Aorta (tissue), 5 donors: ENCODE measurements at places on chromosomes 2 and 18. TPM values are rescaled to one million over a fixed set of nuclear protein-coding genes. Genes with fewer than 3 reads are reported as not detected.
A peak's percentile ranks its signal among the peaks of the same experiment; 100 is the strongest.

DNA sequence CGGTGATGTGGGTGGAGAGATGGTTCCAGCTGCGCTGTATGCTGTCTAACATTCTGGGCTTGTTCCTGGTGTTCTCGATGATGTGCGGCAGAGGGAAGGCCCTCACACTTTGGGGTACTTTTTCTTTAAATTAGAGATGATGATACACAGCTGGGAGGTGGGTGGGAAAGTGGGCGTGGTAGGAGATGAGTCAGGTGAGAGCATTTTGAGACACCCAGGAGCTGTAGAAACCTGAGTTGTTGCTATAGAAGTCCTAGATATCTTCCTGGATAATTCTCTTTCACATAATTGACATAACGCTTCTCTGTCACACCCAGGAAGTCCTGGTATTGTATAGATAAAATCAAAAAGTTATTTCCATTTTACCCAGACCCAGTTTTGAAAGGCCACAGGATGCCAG lies 103.8 kb upstream of the ALKAL2 start:
- H3K27ac ChIP-seq, result no peak overlapping the region
- H3K4me1 ChIP-seq, result no peaks in the 10 kb centered on the region
- H3K27me3 ChIP-seq, result no peaks in the 10 kb centered on the region

CNPPD1 gene
- 36.9 TPM for total RNA-seq

TDRD15 gene
- 0.06 TPM for total RNA-seq

GRCh38 chr2:23574919-23575654 lies 190.1 kb downstream of the KLHL29 start:
- no peak overlapping the region for H3K27ac ChIP-seq
- no peak overlapping the region for H3K4me3 ChIP-seq
- no peaks in the 10 kb centered on the region for H3K36me3 ChIP-seq
- no peaks in the 10 kb centered on the region for H3K27me3 ChIP-seq
- no peaks in the 10 kb centered on the region for H3K4me1 ChIP-seq
- DNase-seq, result no peak

DNA sequence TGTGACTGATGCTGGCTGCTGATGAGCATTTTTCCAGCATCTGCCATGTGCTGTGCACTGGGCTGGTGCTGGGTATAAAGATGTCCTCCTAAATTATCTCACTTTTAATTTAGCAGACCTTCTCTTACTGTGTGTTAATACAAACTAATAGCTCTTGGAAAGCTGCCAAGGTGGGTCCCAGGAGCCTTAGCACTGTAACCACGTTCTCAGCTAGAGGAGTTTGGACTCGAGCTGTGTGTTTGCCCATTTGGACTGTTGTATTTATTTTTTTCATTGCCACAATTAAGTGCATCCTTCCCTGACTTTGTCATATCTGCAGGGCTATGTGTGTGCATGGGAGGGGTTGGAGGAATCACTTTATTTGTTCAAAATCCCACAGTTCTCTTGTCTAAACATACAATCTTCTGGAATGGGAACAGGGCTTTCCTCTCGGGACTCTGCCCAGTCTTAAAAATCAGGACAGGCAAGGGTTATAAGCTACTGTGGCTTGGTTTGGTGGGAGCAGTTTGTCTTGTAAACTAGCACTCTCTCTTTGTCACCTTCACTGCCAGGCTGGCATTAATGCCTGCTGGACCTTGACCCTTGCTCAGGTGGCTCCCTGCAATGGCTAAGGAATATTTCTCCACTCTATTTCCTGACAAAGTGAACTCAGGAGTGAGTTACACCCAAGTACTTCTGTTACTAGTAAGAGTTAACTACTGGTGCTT lies 129.7 kb upstream of the MGAT5 start:
- no peak overlapping the region for H3K4me3 ChIP-seq
- H3K36me3 ChIP-seq, result no peaks in the 10 kb centered on the region
- no peaks in the 10 kb centered on the region for H3K4me1 ChIP-seq
- DNase-seq, result no peak

DNA sequence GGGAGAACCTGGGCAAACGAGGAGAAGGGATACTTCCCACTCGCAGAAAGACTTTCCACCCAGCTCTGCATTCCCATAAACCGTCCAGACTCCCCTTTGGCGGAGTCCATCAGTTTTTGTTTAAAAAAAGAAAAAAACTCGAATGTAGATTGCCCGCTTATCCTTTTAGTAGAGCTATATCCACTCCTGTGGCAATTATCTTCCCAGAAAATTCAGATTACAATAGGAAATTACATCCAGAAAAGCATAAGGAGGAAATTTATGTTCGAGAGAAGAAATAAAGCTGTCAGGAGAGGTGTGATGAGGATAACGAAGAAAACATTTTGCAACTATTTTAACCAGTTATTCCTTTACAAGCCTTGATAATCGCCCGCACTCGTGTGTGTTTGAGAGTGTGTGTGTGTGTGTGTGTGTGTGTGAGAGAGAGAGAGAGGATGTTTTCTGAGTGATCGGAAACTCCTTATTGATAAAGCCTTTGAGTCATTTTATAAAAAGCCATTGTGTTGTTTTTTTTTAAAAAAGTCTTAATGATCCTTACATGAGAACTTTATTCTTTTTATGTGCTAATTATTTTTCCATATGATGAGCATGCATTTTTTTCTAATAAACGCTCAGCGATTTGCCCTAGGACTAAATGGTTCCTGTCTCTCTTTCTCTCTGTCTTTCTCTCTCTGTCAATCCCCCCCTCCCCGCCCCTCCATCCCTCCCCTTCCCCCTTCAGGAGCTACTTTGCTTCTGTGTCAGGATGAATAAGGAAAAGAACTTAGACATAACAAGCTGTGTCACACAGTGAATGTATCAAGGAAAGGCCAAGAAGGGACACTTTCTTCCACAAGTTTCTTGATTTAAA lies 1.1 kb upstream of the PPP3R1 start:
- H3K4me1 ChIP-seq, result no peaks in the 10 kb centered on the region
- H3K27ac ChIP-seq, result peak overlapping the region; percentile 92
- peaks cover 2% of the 10 kb centered on the region for H3K27me3 ChIP-seq
- no peaks in the 10 kb centered on the region for H3K36me3 ChIP-seq
- no peak for DNase-seq

- no peaks in the 10 kb centered on the region for H3K4me1 ChIP-seq
- H3K36me3 ChIP-seq, result no peaks in the 10 kb centered on the region
- no peaks in the 10 kb centered on the region for H3K27me3 ChIP-seq
- no peak overlapping the region for H3K4me3 ChIP-seq
- no peak overlapping the region for H3K27ac ChIP-seq
These were observed 152.9 kb upstream of the MMADHC start for GRCh38 chr2:149740490-149740889.

GRCh38 chr2:80126596-80127189 lies 177.9 kb downstream of the LRRTM1 start:
- no peaks in the 10 kb centered on the region for H3K36me3 ChIP-seq
- no peak overlapping the region for H3K4me3 ChIP-seq
- no peak for DNase-seq
- H3K4me1 ChIP-seq, result no peaks in the 10 kb centered on the region
- no peak overlapping the region for H3K27ac ChIP-seq
- no peaks in the 10 kb centered on the region for H3K27me3 ChIP-seq

DNA sequence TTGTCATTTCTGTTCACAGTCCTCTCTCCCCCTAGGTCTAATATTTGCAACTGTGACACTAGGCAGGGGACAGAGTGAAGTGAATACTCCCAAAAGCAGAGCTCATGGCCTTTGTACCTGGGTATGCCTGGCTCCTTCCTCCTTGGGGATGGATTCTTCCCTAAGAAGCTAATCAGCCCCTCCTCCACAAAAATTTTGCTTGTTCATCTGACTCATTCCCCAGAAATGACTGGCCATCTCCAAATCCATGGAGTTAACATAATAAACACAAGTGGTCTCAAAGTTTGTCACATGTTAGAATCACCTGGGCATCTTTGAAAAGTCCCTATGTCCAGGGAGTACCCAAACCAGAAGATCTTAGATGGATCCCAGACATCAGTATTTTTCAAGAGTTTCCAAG lies 65.3 kb downstream of the SUCLG1 start:
- H3K27ac ChIP-seq, result no peak overlapping the region
- no peaks in the 10 kb centered on the region for H3K4me1 ChIP-seq
- H3K27me3 ChIP-seq, result no peaks in the 10 kb centered on the region
- H3K36me3 ChIP-seq, result no peaks in the 10 kb centered on the region

COLEC11 gene
- 1.7 TPM for total RNA-seq

DNA sequence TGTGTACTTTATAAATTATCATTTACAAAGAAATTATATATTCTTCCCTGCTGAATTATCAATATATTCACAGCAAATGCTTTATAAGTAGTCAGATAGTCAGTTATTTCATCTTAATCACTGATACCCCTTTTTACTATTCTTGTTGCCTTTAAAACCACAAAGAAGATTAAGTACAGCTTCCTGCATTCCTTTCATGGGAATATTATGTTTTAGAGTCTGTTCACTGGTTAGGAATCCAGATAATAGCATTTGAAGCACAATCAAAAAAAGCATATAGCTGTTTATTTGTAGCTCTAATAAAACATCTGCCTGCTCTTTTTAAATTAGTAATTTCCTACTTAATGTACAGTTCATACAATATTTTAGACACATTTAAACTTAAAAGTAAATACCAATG lies 508.9 kb downstream of the FBXO15 start:
- H3K36me3 ChIP-seq, result no peaks in the 10 kb centered on the region
- H3K27ac ChIP-seq, result no peak overlapping the region
- H3K4me3 ChIP-seq, result no peak overlapping the region

DNA sequence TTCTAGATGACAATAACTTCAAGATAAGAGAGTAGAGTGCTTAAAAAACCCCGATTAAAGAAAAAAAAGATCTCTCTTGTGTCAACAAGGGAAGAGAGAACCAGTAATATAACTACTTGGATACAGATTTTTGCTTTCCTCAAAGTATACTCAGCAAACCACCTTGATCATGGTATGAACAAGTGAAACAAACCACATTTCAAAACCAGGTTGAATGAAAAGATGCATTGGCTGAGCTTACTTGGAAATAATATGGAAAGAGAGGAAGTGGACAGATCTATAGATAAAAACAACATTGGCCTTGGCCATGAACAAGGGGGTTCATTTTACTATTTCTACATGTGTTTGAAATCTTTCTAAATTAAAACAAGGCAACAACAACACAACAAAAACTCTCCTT lies 50.1 kb downstream of the ATP8B1 start:
- H3K27me3 ChIP-seq, result no peaks in the 10 kb centered on the region
- no peak overlapping the region for H3K27ac ChIP-seq
- H3K4me3 ChIP-seq, result no peak overlapping the region

AQP4 gene
- not detected for total RNA-seq

DNA sequence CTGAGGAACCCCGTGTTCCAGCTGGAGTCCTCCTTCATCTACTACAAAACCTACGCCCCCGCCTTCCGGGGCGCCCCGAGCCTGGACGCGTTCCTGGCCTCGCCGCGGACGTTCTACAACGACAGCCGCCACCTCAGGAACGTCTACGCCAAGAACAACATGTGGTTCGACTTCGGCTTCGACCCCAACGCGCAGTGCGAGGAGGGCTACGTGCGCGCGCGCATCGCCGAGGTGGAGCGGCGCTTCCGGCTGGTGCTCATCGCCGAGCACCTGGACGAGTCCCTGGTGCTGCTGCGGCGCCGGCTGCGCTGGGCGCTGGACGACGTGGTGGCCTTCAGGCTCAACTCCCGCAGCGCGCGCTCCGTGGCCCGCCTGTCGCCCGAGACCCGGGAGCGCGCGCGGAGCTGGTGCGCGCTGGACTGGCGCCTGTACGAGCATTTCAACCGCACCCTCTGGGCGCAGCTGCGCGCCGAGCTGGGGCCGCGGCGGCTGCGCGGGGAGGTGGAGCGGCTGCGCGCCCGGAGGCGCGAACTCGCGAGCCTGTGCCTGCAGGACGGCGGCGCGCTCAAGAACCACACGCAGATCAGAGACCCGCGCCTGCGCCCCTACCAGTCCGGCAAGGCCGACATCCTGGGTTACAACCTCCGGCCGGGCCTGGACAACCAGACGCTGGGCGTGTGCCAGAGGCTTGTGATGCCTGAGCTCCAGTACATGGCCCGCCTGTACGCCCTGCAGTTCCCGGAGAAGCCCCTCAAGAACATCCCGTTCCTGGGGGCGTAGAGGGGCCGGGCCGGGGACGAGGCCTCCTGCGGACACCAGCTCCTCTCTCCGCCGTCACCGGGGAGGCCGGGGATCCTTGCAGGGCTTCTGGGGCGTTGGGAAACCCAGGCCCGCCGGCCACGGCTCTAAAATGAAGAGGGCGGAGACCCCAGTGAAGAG lies 5.3 kb upstream of the NEU4 start:
- no peaks in the 10 kb centered on the region for H3K4me1 ChIP-seq
- peak overlapping the region; percentile 12 for H3K4me3 ChIP-seq

DYNAP gene
- total RNA-seq, result not detected

DNA sequence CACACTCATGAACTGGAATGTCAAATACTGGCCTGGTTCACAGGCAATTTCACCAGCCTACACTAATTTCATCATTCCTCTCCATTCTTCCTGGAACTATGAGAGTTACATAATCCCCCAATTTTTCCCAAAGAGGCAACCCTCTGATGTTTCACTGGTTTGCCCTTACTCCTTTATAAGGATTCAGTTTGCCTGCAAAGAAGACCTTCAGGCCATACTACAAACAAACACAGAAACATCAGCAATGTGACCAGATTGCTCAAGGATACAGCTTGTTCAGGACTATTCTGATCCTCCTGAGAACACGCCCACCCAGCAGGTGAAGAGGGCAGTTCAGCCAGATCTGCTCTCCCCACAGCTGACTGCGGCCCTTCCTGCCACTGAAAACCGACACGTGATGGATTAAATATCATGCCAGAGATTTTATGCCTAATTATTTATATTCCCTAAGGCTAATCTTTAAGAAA lies 215.5 kb downstream of the ETAA1 start:
- peaks cover 3% of the 10 kb centered on the region for H3K4me1 ChIP-seq
- H3K36me3 ChIP-seq, result no peaks in the 10 kb centered on the region
- DNase-seq, result no peak
- H3K4me3 ChIP-seq, result no peak overlapping the region

GRCh38 chr2:79758042-79758441 lies 245.2 kb downstream of the CTNNA2 start:
- H3K4me1 ChIP-seq, result no peaks in the 10 kb centered on the region
- no peak overlapping the region for H3K27ac ChIP-seq
- no peaks in the 10 kb centered on the region for H3K27me3 ChIP-seq
- no peak overlapping the region for H3K4me3 ChIP-seq
- DNase-seq, result no peak

DNA sequence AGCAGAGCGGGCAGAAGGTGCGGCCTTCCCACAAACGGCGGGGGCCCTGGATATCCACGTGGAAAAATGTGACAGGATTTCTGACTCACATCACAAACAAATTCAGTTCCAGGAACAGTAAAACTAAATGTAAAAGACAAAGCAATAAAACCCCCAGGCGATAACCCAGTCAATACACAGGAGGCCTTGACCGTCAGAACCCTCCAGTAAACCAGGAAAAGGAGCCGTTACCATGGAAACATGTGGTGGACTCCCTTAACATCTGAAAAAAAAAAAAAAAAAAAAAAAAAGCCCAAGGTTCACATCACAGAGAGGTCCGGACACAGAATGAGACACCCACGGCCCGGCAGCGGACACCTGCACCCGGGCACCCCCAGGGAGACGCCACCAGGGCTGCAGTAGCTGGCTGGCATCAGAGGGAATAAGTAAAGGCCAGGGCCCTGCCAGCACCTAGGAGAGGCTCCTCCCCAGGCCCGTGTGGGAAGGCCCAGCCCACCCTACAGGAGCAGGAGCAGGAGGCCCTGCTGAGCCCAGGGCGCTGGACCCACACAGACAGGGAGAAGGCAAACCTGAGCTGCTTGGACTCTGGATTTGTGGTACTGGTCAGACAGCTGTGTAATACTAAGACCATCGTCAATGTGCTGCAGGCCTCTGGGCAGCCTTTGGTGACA lies 83.7 kb downstream of the TMEM18 start:
- peak; percentile 56 for DNase-seq
- no peaks in the 10 kb centered on the region for H3K4me1 ChIP-seq
- H3K4me3 ChIP-seq, result no peak overlapping the region
- H3K36me3 ChIP-seq, result no peaks in the 10 kb centered on the region

- H3K27ac ChIP-seq, result no peak overlapping the region
- no peaks in the 10 kb centered on the region for H3K36me3 ChIP-seq
- no peak for DNase-seq
- no peaks in the 10 kb centered on the region for H3K4me1 ChIP-seq
- no peak overlapping the region for H3K4me3 ChIP-seq
These were observed 229.4 kb upstream of the MMADHC start for GRCh38 chr2:149816756-149817551.
